ENCODE measurements at places on chromosomes 12 and 14. TPM values are rescaled to one million over a fixed set of nuclear protein-coding genes. Genes with fewer than 3 reads are reported as not detected.

The CACNB3 gene
- polyA plus RNA-seq, result 8.3 TPM

The OR6J1 gene
- polyA plus RNA-seq, result not detected

The ZFYVE26 gene
- 9.0 TPM for polyA plus RNA-seq

The LALBA gene
- polyA plus RNA-seq, result not detected

DNA sequence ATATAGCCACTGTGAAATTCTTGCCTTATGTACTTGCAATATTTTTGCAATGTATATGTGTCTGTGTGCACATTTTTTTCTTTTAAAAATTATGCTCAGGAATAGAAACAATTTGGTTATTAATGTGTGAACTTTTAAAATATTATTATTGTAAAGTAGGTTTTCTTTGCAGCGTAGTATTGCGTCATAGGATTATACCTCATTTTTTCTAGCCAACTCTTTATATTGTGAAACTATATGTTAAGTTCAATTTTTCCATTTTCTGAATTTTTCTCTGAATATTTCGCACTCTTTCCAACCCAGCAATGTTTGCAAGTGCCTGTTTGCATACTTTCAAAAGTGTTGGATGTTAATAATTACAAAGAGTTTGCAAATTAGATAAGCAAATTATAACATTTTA, 471.6 kb upstream of the LMO3 start:
- H3K27me3 ChIP-seq, result no peaks in the 10 kb centered on the region
- H3K4me1 ChIP-seq, result no peaks in the 10 kb centered on the region

DNA sequence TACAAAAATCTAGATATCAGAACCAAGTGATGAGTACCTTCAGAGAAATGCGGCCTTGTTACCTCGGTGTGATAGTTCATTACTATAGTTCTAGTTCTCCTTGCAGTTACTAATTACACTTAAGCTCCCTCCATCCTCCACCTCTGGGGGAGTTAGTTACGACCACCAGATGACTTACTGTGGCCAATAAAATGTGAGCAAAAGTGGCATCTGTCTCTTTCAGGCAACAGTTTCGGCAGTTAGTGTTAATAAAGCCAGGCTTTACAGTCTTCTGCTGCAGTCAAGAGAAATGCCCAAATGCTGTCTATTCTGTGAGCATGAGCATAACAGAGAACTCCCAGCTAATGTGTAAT, 6.0 kb downstream of the TXNDC16 start:
- H3K4me1 ChIP-seq, result no peaks in the 10 kb centered on the region
- no peak for DNase-seq
- H3K4me3 ChIP-seq, result no peak overlapping the region
- H3K36me3 ChIP-seq, result no peaks in the 10 kb centered on the region
- H3K27me3 ChIP-seq, result no peaks in the 10 kb centered on the region

DNA sequence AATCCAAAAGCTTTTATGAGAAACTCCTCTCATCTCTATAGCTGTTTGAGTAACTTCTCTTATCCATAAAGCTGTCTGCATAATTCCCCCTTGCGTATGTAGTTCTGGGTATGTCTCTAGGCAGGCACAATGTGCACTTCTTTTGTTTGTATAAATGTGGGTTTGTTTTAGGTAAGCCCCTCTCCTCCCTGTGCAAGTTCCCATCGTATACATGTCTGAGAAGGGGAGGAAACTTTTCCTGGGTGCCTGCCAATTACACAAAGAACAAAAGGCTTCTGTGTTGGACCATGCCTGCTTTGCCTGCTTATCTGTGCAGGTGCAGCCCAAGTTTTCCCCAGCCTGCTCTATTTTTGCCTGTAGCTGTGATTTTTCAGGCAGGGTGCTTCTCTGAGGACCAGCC, 96.7 kb downstream of the CCER1 start:
- H3K4me1 ChIP-seq, result peaks cover 3% of the 10 kb centered on the region
- no peaks in the 10 kb centered on the region for H3K36me3 ChIP-seq
- no peaks in the 10 kb centered on the region for H3K27me3 ChIP-seq
- peak; percentile 54 for DNase-seq
- H3K27ac ChIP-seq, result no peak overlapping the region

- no peak overlapping the region for H3K27ac ChIP-seq
- H3K36me3 ChIP-seq, result no peaks in the 10 kb centered on the region
- no peak overlapping the region for H3K4me3 ChIP-seq
- DNase-seq, result no peak
Observed at GRCh38 chr14:97198813-97199212, 401.6 kb downstream of the VRK1 start.

- no peaks in the 10 kb centered on the region for H3K27me3 ChIP-seq
- DNase-seq, result no peak
- H3K36me3 ChIP-seq, result no peaks in the 10 kb centered on the region
- H3K4me3 ChIP-seq, result no peak overlapping the region
- H3K4me1 ChIP-seq, result peaks cover 23% of the 10 kb centered on the region
Observed at GRCh38 chr12:108596854-108597558, 878 bp downstream of the TMEM119 start.

DNA sequence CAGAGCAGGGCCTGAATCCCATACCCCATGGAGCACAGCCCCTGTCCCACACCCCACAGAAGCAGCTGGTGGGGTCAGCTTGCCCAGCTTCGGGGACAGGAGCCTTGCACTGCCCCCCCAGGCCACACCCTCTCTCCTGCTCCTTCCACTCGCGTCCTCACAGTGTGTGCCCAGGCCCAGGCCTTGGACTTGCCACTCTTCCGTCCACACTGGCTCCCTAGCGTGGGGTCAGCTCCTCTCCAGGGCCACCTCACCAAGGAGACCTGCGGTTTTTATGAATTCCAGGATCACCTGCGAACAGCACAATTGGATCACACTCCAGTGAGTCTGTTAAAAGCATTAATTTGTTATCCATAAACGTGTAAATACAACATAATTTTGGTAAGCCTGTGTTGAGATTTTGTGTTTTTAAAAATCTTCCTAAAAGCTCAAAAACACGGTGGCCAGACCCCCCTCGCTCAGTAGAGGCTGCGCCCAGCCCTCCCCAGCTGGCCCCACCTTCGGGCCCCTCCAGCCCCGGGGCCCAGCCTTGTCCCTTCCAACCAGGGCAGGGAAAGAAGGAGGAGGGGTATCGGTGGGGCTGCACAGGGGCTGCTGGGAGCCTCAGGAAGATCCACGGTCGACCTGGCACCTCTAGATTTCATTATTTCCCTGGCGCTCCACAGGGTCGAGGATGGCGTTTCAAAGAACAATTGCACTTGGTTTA, 12.0 kb downstream of the GALNT9 start:
- H3K27ac ChIP-seq, result no peak overlapping the region
- no peaks in the 10 kb centered on the region for H3K4me1 ChIP-seq
- peaks cover 6% of the 10 kb centered on the region for H3K27me3 ChIP-seq

DNA sequence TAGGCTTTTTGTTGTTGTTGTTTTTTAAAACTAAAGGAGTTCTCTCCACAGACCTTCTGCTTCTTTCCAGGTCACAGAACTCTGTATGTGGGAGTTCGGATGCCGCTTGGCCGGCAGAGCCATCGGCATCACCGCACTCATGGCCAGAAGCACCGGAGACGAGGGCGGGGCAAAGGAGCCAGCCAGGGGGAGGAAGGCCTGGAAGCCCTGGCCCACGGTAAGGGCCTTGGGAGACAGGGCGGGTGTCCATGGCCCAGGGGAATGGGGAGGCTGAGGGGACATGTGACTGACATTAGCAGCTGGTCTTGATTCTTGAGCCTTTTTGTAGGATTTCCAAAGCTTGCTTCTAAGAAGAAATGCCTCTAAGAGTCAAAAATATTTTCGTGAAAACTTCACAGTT, 26.2 kb downstream of the SLC4A8 start:
- no peak overlapping the region for H3K27ac ChIP-seq
- no peak overlapping the region for H3K4me3 ChIP-seq

DNA sequence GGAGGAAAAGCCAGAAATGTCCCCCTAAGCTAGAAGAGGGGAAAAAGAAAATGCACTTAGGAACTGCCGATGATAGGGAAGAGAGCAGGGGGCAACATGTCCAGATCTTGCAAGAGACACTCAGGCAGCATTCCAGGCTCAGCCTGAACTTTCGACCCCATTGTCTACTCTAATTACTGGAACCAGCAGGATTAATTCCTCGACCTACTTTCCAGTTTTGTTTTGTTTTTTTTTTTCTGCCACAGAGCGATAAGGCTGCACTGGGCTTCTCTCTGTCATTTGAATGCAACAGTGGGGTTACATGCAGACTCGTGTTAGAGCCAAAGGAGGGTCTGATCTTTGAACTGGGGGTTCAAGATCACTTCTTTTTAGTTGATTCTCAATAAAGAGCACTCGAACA, 68.7 kb upstream of the MED13L start:
- H3K4me1 ChIP-seq, result no peaks in the 10 kb centered on the region
- H3K4me3 ChIP-seq, result no peak overlapping the region
- no peaks in the 10 kb centered on the region for H3K27me3 ChIP-seq
- H3K27ac ChIP-seq, result no peak overlapping the region
- no peaks in the 10 kb centered on the region for H3K36me3 ChIP-seq

DNA sequence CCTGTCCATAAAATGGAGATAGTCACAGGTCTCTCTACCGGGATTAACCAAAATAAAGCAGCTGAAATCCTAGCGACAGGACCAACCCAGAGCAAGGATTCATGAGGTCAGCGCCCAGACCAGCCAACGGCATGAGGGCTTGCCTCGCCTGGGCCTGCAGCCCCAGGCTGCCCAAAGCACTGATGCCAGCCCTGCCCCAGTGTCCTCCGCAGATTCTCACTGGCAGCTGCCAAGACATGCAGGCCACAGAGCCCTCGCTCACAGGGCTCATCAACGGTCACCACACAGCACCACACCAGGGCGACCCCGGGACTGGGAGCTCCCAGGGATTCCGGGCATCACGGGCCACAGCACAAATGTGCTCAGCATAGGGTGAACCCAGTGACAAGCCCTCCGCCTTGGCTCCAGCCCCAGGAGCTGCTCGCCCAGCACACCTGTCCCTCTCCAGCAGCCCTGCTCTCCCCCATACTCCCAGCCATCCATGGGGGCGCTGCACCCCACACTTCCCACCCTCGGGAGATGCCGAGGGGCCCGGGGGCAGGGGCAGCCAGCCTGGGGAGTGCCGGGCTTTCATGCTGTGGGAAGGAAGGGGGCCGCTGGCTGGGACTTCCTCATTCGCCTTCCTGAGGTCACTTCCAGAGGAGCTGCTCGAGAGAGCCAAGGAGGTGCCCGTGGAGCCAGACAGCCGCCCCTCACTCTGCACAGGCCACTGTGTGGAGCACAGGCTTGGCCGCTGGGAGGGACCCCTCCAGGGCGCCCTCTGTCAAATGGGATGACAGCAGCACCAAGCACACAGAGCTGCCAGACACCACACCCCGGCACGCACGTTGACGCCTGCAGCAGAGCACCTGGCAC, 14.1 kb downstream of the RAB35 start:
- no peak overlapping the region for H3K4me3 ChIP-seq
- H3K27ac ChIP-seq, result no peak overlapping the region
- no peaks in the 10 kb centered on the region for H3K27me3 ChIP-seq
- H3K36me3 ChIP-seq, result peaks cover 6% of the 10 kb centered on the region

DNA sequence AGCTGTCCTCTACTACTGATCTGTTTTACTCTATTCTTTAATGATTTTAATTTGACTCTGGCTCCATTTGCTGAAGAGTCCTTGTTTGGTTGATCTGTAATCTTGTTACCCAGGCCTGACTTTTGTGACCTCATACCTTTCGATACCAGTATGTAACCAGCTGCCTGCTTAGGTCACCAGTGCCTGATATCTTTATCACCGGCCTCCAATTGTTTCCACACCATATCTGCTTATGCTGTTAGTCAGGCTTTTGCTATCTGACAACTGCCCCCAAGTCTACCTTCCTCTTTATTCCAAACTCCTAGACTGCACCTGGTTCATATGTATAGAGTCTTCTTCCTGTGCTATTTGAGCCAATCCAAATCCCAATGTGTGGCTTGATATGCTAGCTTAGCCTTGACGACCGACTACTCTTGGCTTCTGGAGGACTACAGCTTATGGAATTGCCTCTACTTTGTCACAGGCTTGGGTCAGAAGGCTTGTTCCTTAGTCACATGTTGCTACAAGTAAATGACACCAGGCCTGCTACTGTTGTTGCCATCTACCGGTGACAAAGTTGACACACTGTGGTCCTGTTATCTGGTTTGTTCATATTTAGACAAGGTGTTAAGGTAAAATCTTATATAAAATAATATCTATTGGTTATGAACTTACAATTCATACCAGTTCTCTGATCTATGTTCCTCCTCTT, 193.9 kb downstream of the TRHDE start:
- H3K4me1 ChIP-seq, result no peaks in the 10 kb centered on the region
- H3K36me3 ChIP-seq, result no peaks in the 10 kb centered on the region
- DNase-seq, result no peak
- no peak overlapping the region for H3K27ac ChIP-seq
- no peaks in the 10 kb centered on the region for H3K27me3 ChIP-seq

GRCh38 chr12:116600959-116601918, 42.1 kb downstream of the MAP1LC3B2 start:
- no peak overlapping the region for H3K27ac ChIP-seq
- H3K4me1 ChIP-seq, result peaks cover 14% of the 10 kb centered on the region
- no peak for DNase-seq
- no peaks in the 10 kb centered on the region for H3K27me3 ChIP-seq
- no peak overlapping the region for H3K4me3 ChIP-seq
- no peaks in the 10 kb centered on the region for H3K36me3 ChIP-seq

DNA sequence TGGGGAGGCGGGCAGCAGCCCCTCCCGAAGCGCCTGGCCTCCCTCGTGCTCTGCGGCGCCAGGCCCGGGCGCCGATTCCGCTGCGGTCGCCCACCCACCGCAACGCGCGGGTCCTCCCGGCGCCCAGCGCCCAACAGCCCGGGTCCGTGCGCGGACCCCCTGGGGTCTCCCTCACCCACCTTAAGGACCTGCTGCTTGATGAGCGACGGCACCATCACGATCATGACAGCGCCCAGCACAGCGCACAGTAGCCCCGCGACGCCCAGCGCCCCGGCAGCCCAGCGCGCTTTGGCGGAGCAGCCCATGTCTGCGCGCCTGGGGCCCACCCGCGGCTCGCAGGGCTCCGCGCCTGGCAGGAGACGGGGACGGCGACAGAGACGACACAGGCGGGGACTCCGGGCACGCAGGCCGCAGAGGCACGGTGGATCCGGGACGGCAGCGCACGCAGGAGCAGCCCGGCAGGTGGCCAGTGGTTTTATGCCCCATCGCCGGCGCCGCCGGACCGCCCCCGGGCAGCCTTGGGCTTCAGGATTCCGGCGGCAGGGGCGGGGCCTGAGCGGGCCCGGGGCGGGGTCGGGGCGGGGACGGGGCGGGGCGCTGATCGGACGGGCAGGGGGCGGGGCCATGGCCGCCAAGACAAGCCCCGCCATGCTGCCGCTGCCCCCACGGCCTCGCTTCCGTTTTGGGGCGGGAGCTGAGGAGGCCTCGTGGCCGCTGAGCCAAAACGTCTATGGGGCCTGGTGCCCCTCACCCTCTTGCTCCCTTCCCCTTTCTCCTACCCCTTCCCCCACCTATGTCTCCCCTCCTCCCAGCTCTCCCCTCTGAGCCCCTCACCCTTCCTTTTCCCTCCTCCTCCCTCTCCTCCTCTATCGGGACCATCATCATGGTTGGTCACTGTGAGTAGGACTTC, at the start of gene SCARB1:
Gene SCARB1, minus strand, starts transcription at position 449 of the 910 bp plus-strand sequence. Its CDS starts 144 bp downstream, at position 305.
- peak; percentile 83 for DNase-seq
- H3K4me3 ChIP-seq, result peak within 1 kb of the TSS; percentile 77

DNA sequence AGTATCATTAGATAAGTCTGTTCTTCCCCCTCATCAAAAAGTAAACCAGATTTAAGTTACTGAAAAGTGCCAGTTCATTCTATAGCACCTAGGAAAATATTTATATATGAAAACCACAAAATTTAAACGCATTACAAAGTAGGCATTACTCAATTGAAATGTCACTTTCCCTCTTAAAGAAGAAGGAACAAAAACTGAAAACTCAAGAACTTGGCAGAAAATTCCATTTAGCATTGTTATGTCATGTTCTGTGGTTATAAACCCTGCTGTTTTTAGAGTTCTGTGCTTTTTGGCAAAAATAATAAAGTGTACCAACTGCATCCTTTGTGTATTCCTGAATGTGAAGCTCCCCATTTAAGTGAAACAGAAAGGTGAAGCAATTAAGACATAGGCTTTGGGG, 3.6 kb downstream of the FGD4 start:
- peaks cover 8% of the 10 kb centered on the region for H3K4me1 ChIP-seq
- H3K4me3 ChIP-seq, result no peak overlapping the region
- H3K27me3 ChIP-seq, result peaks cover 9% of the 10 kb centered on the region
- no peak for DNase-seq
